ENCODE measurements at places on chromosomes 13 and 19.

- no peak for DNase-seq
Observed at GRCh38 chr19:13996928-13997630, 9.0 kb downstream of the RFX1 start.

GRCh38 chr13:43159026-43159461 is 135.7 kb downstream of the DNAJC15 start:
- no peak for DNase-seq

DNA sequence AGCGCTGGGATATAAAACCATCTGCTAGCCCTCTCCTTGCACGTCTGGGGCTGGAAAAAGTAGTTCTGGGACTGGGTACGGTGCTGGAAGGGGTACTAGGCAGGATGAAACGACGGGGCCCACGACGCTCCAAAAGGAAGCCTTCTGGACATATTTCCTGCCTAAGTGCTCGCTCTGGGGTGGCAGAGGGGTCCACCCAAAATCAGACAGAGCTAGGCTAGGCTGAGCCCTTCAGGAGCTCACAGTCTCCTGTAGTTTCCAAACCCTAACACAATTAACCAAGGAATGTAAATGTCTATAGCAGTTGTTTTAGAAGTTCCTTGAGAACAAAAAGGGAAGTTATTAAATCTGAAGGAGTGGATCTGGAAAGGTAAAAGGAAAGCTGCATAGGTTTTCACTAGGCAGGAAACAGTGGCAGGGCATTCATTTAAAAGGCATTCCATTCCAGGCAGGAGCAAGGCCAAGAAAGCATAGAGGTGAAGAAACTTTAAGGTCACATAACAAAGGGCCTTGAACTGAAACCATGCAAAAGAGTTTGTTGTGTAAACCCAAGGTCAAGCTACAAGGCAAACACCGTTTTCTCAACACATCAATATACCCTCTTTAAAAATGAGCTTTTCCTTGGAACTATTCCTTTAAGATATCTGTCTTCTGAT is 634 bp upstream of the DIAPH3 start:
- DNase-seq = peak; percentile 4

DNA sequence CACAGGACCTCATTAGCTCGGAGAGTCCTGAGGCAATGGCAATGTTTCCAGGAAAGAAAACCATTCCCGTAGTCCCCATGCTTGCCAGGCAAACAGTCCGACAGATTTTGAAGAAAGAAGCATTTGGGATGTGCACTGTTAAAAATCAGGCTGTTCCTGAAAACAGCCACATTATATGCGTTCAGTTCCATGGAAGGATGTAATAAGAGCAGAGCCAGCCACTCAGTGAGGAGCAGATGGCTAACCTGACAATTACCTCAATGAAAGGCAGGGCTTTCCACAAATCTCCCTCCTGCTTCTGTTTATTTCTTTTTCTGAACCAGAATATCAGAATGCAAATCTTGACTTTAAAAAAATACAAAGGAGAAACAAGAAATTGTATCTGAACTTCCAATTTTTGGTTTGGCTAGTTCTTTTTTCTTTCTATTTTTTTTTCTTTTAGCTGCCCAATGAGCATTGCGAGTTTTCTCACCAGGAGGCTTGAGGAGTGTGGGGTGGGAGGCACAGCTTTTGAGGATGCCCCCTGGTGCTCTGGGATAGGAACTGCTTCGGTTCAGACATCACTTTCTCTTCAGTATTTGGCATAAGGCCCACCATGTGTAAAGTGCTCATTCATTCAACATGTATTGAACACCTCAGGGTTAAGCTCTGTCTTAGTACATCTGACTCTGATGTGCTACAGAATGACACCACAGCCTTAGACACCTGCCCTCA is 124.2 kb downstream of the TBC1D4 start:
- peak; percentile 66 for DNase-seq

- DNase-seq = no peak
Observed at GRCh38 chr19:54302257-54302656, 10.7 kb downstream of the LILRA5 start.

- peak; percentile 37 for DNase-seq
Observed at GRCh38 chr19:38316477-38317067, 825 bp upstream of the YIF1B start.

All from CD4-positive, alpha-beta T cell treated with Interleukin-2 at 100 ng/mL for 4 hours (primary cell).